ENCODE measurements at places on chromosomes 7 and 10.

DNA sequence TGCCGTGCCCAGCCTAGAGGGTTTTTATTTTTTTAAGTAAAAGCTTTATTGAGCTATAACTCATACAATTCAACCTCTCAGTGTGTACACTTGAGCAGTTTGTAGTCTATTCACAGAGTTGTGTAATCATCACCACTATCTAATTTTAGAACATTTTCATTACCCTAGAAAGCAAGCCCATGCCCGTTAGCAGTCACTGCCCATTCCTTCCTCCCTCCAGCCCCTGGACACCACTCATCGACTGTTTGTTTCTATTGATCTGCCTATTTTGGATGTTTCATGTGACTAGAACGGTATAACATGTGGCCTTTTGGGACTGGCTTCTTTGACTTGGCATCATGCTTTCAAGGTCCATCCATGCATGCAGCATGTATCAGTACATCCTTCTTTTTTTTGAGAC, 25.7 kb upstream of the SEC61A2 start:
- no peak for DNase-seq

- no peak for DNase-seq
Observed at GRCh38 chr10:24208661-24209431, at the start of gene KIAA1217. KIAA1217 (plus strand) TSS chr10:24209138; CDS start chr10:24209194, 56 bp downstream.

GRCh38 chr10:66784770-66785169, 141.1 kb upstream of the LRRTM3 start:
- DNase-seq: no peak

GRCh38 chr7:6613706-6614105, 1.7 kb upstream of the ZNF853 start:
- DNase-seq: no peak

- DNase-seq: no peak
Observed at GRCh38 chr7:75662579-75663301, 76.0 kb downstream of the HIP1 start.

- DNase-seq: peak; percentile 72
Observed at GRCh38 chr7:55409482-55410225, 44.5 kb downstream of the LANCL2 start.

DNA sequence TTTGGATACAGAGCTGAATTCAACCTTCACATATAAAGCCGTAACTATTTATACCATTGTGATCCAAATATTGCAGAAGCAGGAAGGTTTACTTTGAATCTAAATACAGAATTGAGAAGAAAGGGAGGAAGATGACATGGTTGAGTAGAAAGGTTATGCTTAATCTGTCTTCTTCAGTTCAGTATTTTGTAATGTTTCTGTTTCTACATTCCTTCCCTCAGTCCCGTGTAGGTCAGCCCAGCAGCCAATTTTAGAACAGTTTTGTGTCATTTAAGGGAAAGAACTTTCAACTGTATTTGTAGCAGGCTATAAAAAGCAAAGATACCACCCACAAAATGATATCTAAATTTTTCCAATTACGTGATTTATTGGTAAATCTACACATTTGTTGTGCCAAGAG, 97.4 kb downstream of the CPED1 start:
- DNase-seq: no peak

- DNase-seq: no peak
Observed at GRCh38 chr7:68688416-68689086, 909.7 kb upstream of the AUTS2 start.

- DNase-seq: no peak
Observed at GRCh38 chr10:24350070-24350921, 141.4 kb downstream of the KIAA1217 start.

DNA sequence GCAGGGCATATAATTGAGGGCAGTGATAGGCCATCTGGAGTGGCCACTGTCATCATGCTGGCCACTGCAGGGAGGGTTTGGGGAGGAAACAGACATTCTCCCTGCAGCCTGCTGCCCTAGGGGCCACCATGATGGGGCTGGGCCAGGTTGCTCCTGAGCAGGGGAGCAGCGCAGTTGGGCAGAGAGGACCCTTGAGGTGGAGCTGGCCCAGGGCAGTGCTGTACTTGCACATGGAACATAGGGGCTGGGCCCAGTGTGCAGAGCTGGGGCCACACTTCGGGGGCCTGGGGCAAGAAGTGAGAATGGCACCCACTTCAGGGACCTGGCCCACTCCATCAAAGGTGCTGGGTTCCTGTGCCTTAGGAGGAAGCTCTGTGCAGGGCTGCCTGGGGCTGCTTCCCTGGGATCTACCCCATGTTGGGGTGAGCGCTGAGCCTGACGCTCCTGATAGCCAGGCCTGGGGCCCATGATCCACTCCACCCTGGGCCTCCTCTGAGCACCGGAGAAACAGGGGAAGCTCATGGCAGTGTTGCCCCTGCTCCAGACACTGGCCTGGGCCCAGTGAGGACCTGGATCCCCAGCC, 21.3 kb upstream of the NUB1 start:
- no peak for DNase-seq

DNA sequence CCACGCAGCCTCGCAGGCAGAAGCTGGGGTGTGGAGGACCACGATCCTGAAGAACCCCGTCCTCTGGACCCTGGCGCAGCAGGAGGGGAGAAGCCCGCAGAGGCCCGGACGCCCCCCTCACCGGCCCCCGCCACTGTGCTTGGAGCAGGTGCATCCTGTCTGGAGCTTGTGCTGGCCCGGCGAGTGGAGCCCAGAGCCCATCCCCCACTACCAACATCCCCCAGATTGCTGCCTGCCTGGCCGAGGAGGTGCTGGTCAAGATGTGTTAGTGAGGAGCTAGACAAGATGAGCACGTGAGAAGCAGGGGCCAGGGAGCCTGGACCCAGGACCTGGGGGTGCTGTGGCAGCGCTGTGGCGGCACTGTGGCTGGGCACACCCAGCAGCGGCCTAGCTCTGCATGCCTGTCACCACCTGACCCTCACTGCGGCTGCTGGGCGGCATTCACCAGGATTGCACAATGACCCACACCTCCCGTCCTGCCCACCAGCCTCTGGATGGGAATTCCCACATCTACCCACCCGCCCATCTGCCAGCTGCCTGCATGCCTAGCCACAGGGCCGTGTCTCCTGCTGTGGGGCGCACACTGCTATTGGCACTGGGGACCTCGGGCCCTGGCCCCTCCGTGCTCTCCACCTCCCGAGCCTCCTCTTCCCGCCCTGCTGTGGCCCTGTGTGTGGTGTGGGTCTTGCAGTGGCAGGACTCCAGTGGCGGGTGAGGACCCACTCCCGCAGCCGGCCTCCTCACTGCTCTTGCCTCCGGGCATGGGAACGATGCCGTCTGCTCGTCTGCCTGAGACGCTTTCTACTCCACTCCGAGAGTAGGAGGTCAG, 11.8 kb downstream of the GPR146 start:
- DNase-seq: no peak

DNA sequence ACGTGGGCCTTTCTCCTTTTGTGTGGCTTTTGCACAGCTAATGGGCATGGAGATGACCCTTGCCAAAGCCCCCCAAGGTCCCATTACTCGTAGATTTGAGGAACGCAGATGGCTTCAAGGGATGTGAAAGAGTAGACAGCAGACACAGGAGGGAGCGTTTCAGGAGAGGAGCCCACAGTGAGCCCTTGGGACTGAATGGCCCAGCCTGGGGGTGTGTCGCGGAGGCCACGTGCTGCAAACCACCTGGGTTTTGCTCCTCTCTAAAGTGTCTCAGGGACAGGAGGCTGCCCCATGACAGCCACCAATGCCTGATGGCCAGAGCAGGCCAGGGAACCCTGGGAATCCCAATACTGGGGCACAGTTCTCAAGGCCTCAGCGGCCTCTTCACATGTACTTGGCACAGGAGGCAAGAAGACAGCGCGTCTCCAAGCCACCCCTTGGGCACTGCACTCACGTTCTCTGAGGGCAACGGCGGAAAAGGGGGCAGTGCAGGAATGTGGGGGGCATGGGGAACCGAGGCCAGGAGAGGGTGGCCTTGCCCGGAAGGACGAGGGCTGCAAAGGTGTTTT, 185.2 kb downstream of the WDR37 start:
- no peak for DNase-seq

DNA sequence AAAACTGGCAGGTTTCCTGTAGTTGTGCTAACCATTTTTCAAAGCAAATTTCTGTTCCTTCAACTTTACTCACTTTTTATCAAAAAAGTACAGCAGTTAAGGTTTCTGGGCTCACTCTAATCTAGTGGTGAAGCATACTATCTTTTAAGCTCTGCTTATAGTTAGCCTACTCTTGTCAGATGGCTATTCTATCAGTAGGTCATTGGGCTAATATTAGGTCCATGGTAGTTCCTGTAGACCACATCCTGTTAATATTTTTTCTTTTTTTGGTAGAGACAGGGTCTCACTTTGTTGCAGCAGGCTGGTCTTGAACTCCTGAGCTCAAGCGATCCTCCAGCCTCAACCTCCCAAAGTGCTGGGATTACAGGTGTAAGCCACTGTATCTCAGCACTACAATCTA, 27.9 kb upstream of the NRCAM start:
- DNase-seq: no peak

DNA sequence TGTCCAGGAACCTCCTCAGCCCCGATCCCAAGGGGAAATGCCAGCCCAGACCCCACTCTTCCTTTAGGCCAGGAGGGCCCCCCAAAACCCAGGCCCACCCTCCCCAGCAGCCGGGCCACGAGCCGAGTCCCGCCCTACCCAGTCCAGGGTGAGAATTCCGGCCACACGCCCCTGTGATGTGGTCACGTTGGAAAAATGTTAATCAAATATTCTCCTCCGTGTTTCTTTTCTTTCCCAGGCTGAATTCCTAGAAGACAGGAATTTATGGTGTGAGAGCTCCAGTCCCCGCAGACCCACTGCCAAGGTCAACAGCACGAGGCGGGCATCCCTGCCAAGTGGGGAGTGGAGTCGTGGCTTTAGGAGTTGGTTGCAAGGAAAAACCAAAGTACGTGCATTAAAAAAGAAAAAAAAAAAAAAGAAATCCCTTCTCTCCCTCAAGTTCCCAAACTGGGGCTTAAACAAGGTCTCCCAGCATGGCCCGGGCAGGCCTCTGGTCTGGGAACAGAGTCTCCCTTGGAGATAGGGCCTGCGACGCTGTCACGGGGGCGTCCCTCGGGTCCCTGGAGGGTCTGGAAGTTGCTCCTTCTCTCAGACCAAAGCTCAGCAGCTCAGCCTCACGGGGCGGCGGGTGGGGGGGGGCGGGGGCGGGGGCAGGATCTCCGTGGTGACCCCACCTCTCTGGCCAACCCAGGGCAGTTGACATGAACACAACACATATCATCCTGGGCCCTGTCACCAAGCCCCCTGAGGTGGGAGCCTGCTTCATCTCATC, 28.1 kb upstream of the ELN start:
- no peak for DNase-seq

GRCh38 chr7:1025743-1026581, 18.4 kb upstream of the GPR146 start:
- no peak for DNase-seq

- DNase-seq: peak; percentile 25
Observed at GRCh38 chr10:20993389-20993788, 96.3 kb upstream of the NEBL start.

DNA sequence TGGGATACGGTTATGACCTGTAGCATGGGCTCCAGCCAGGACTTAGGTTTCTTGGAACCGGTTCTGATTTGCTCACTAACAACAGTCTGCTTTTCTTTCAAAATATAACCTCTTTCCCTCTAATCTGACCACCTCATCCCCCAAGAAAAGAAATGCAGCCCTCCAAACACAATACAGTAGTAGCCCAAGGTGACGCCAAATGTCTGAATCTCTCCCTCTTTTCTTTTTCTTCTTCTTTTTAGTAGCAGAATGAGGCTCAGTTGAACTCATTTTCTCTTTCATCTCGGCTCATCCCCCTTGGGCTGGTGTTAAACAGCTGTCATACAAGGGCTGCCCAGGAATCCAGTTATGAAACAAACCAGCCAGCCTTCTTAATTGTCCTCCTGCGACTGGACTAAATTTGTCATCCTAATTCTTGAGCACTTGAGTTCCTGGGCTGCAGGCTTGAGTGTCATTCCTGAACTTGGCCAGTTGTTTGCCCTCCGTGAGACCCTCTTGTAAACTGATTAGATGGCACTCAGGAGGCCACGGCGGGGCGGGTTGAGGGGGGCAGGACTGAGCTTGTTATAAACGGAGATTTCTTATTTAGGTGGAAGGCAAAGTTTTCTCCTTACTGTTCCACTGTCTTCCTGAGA, 94.8 kb downstream of the SORCS3 start:
- DNase-seq: no peak

- no peak for DNase-seq
Observed at GRCh38 chr7:147207988-147208387, 1091.4 kb downstream of the CNTNAP2 start.

GRCh38 chr7:31788445-31788844, 101.4 kb downstream of the PPP1R17 start:
- DNase-seq: no peak

- no peak for DNase-seq
Observed at GRCh38 chr10:30353851-30354250, 4.8 kb upstream of the MTPAP start.

GRCh38 chr10:123007558-123008354, 839 bp downstream of the IKZF5 start:
- peak; percentile 71 for DNase-seq

GRCh38 chr10:26737730-26738129, 40.2 kb downstream of the PDSS1 start:
- DNase-seq: no peak

DNA sequence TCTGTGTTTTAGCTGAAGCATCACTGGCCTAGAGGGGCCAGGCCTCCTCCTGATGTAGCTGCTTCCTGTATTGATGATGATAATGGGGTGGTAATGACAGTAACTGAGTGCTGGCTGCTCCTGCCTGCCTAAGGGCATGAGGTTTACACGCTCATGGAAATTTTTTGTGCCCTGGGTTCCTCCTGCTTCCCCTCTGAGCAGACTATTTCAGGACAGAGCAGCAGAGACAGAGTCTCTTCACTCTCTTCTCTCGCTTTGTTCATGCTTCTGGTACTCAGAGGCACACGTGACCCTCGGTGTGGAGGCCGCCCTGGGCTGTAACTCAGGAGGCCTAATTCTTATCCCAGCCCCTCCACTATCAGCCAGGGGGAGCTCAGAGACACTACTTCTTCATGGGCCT, 27.9 kb downstream of the LRRC20 start:
- no peak for DNase-seq

DNA sequence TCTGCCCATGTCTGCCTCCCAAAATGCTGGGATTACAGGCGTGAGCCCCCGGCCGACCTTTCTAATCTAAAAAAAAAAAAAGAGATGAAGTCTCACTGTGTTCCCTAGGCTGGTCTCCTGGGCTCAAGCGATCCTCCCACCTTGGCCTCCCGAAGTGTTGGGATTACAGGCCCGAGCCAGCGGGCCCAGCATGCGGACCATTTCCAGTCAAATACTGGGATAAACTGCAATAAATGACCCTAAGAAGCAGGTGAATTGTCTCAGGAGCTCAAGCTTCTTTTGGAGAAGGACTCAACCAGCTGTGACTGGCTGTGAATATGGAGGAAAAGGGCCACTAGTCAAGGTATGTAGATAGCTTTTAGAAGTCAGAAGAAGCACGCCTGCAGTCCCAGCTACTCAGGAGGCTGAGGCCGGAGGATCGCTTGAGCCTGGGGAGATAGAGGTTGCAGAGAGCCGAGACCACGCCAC, 550 bp upstream of the CREM start:
- DNase-seq: peak; percentile 12

DNA sequence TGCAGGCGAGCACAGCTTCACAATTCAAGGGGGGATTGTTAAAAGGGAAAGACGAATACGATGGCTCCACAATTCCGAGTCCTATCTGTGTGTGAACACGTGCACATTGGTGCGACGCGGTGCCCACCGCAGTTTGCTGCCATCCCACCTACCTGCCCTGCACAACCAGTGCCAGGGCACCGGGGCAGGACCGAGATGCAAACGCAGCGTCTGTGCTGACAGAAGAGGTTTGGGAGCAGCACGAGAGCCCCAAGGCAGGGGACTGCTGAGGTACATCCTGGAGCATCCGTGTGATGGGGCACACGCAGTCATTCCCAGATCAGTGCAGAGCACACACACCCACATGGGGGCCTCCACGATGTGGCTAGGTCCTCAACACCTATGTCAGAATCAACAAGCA, 221.3 kb downstream of the DNAJB6 start:
- no peak for DNase-seq
